ENCODE measurements at places on chromosomes 16 and 17. TPM values are rescaled to one million over a fixed set of nuclear protein-coding genes. Genes with fewer than 3 reads are reported as not detected.

GRCh38 chr17:3788200-3788599, 12.8 kb downstream of the ITGAE start:
- DNase-seq: no peak

- no peak for DNase-seq
Measured at GRCh38 chr16:87834668-87835473, 34.4 kb downstream of the SLC7A5 start.

GRCh38 chr16:2514333-2515179, 804 bp downstream of the ATP6V0C start:
- DNase-seq: no peak

- peak; percentile 55 for DNase-seq
Measured at GRCh38 chr17:41538565-41538991, 10.5 kb upstream of the KRT19 start.

- no peak for DNase-seq
Measured at GRCh38 chr16:29802416-29802935, 3.9 kb upstream of the MAZ start.

DNA sequence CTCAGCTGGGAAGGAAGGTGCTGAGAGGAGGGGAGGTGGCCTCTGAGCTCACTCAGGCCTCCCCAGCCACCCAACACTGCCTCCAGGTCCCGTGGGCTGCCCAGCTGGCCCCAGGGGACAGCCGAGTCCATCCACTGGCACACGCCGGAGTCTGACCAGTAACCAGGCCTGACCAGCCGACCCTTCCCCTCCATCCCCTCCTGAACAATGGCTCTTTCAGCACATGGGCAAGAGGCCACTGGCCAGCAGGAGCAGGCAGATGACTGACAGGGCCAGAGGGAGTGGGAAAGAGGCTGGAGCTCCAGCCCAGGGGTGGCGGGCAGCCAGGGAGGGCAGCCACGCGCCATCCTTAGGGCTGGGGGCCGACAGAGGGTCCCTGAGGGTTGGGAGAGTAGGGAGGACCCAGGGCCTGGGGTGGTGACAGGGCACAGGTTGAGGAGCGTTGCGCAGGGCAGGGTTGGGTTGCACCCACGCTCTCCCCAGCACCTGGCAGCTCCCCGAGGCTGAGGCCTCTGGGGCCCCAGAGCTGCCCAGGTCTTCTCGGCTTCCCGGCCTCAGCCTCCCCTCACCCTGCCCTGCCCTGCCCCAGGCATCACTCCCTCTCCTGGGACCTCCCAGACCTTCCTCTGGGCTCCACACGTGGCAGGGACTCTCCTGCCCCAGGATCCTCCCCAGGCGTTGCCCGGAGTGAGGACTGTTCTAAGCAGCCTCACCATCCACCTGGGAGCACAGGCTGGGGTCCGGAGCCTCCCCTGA, 20.2 kb upstream of the SLC38A10 start:
- DNase-seq: no peak

- no peak for DNase-seq
Measured at GRCh38 chr16:79914961-79915720, 314.6 kb upstream of the MAF start.

- DNase-seq: peak; percentile 71
Measured at GRCh38 chr16:83835586-83836566, 28.1 kb downstream of the HSBP1 start.

DNA sequence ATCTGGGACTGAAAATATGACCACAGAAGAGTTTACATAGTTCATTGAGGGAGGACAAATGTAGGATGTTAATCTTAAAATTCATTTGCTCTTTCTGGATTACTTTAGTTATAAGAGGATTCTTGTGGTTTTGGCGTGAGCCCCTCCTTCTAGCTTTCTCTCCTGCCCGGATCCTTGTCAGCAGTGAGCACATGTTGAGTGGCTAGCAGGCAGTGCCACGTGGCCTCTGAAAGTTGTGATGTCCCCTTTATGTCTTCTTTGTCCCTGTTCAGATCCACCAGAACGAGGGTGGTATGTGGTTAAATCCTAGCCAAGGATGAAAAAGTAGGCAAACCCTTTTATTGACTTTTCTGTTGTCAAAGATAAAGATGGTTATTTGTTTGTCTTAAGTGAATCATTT, 83.8 kb downstream of the GNAO1 start:
- no peak for DNase-seq

GRCh38 chr17:74825952-74826719, 33.5 kb downstream of the GRIN2C start:
- no peak for DNase-seq

GRCh38 chr16:82062645-82063058, 27.6 kb downstream of the HSD17B2 start:
- peak; percentile 96 for DNase-seq

DNA sequence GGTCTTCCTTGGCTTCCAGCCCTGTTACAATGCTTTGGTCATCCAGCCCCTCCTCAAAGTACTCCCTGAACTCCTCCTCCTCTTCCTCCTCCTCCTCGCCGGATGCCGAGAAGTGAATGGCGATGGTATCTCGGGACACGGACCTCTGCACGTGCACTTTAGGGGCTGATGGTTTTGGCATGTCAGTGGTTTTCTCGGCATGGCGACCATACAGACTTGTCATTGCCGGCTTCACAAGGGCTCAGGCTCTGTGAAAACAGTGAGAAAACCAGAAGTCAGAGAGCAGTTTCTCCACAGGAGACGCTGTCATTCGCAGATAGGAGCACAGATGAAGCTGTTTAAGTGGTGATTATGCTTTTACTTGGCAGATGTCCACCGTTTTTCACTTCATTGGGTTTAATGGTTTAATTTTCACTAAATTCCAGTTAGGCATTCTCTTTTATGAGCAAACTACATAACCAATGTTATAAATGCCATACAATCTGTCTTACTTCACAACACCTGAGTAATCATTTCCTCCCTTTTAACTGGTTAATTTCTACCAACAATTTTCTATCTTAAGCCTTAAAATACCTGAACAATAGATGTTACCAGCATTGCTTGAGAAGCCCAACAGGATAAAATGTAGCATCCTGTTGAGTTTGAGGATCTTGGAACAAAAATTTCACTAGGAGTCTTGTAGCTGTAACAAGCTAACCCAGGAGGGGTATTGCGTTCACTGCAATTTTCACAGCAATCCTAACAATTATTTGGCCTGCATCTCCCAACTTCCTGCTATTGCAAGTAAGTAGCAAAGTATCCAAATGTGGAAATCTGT, 48.9 kb downstream of the TEX2 start:
- DNase-seq: no peak

DNA sequence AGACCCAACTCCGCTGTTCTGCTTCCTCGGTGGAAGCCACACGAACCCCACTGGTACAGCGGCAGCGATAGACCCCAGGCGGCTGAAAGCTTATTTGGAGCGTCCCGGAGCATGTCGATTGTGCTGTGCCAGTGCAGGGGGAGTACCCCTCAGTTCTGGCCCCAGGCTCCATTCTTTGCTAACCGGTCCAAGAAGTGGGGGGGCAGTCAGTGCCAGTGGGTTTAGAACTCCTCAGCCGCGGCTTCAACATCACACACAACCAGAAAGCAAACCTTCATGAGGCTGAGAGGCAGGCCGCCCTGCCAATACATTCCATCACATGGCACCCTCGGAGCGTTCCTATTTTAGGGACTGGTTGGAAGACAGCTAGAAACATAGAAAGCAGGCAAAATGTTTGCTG, 1.7 kb upstream of the MNT start:
- DNase-seq: no peak

GRCh38 chr17:36791942-36792475, 145.3 kb upstream of the LHX1 start:
- DNase-seq: no peak

DNA sequence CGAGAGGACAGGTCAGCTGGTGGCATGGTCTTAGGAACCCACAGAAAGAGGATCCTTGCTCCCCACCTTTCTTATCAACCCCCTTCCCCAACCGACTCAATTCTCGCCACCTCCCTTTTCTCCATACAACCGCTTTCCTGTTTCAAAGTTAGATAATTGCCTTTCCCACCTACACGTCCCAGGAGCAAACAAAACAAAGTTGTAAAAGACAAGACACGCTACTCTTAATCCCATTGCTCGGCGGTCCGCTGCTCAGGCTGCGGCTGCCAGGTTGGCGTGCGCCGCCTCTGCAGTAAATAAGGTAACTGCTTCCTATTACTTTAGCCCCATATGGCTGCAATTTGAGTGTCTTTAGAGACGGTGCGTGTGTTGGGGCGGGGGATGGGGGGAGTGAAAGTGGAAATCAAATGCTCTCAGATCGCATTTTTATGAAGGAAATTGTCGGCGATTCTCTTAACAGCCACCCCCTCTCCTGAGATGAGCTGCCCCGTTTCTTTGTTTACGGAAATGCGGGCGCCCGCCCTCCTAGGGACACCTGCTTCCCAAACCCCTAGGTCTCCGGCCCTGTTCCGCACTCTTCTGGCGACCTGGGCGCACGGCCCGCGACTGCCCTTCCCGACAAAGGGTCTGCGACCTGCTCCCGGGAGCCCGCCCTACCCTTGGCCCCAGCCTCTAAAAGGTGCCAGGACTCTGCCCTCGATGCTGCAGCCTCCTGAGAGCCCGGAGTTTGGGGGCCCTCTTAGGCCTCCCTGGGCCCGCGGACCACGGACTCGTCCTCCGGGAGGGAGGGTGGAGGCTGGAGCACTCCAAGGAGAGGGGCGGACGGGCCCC, 3.7 kb upstream of the CBX8 start:
- DNase-seq: no peak

The TRIM72 gene
- under 0.01 TPM for total RNA-seq

The MYH1 gene
- not detected for total RNA-seq

The ATP2A1 gene
- 0.13 TPM for total RNA-seq

The NECAB2 gene
- total RNA-seq: not detected

The SLC6A2 gene
- 0.26 TPM for total RNA-seq

The CHST5 gene
- total RNA-seq: not detected

The GP1BA gene
- not detected for total RNA-seq

The IL21R gene
- total RNA-seq: not detected

All from bronchial epithelial cell (primary cell).